ENCODE measurements at places on chromosomes 5 and 9. TPM values are rescaled to one million over a fixed set of nuclear protein-coding genes. Genes with fewer than 3 reads are reported as not detected.

GRM6 gene
- total RNA-seq: not detected

HTR4 gene
- total RNA-seq: 0.16 TPM

F12 gene
- not detected for total RNA-seq

MARCOL gene
- not detected for total RNA-seq

PAIP1 gene
- 89.0 TPM for total RNA-seq

PCDHGA7 gene
- total RNA-seq: 1.9 TPM

FBP2 gene
- not detected for total RNA-seq

ZFP37 gene
- 2.0 TPM for total RNA-seq

SLC1A3 gene
- 429 TPM for total RNA-seq

LPAR1 gene
- total RNA-seq: 42.6 TPM

N4BP3 gene
- total RNA-seq: 2.4 TPM

SLC36A3 gene
- total RNA-seq: not detected

TAF1L gene
- not detected for total RNA-seq

SAXO1 gene
- total RNA-seq: not detected

GCNT4 gene
- total RNA-seq: 1.00 TPM

AQP7 gene
- total RNA-seq: 323 TPM

PCDHA4 gene
- 0.32 TPM for total RNA-seq

BSPRY gene
- total RNA-seq: 0.19 TPM

CDC25C gene
- total RNA-seq: not detected

PCA3 gene
- not detected for total RNA-seq

SHOC1 gene
- total RNA-seq: not detected

TMEM167A gene
- total RNA-seq: 108 TPM

TNIP1 gene
- total RNA-seq: 285 TPM

ACTBL2 gene
- not detected for total RNA-seq

EEIG1 gene
- total RNA-seq: 12.8 TPM

CAPSL gene
- total RNA-seq: not detected

Measured in mesenteric fat pad (tissue), 1 donor.